ENCODE measurements at places on chromosomes 7 and 10.

DNA sequence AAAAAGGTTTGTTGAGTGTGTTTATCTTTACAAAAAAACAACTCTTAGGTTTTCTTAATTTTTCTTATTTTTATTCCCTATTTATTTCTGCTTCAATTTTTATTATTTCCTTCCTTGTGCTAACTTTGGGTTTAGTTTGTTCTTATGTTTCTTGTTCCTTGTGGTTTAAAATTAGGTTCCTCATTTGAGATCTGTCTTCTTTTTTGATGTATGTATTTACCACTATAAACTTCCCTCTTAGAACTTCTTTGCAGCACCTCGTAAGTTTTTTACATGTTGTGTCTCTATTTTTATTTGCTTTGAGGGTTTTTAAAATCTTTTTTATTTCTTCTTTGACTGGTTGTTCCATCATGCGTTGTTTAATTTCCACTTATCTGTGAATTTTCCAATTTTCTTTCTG lies 1217.1 kb upstream of the CELF2 start:
- no peak for DNase-seq

DNA sequence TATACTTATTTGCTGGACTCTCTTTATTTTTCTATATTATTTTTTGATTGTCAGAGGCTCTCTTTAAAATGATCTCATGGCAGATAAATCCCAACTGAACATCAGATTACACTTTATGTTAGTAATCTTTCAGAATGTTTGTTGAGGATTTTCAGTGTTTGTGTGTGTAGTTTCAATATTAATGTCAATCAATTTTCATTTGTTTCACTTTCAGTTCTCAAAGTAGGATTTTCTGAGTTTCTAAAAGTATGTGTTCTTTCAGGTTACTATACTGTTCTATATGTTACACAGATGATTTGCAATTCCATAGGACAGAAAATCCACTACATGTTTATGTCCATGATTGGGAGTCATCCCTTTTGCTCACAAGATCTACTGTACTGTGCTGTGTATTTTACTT lies 311.9 kb upstream of the POT1 start:
- DNase-seq: no peak

DNA sequence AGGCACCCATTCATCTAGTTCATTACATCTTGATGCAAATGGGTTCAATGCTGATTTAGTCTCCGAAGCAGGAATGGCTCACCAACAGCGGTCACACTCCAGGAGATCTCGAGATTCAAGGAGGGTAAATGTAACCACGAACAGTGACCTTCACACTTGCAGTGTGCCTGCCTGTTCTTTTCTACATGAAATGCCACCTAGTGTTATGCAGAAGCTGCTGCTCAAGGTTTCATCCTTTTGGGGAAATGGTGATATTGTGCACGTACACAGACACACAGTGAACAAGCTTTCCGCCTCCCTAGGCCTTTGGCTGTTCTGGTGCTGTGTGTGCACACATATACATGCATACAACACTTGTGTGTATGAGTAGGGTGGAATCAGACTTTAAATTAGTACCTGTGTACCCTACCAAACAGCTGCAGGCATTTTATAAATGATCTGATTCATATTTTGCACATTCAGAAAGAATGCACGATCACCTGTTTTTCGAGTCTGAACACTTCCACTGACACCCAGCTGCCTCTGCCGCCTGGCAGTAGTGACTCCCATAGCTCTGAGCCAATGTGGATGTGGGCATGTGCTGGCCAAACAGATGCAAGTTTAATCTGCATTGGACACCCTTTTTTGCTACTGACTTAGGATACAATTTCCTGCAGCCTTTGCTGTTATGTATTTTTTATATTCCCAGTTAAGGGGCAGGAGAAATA lies 100.5 kb downstream of the TACC2 start:
- DNase-seq: no peak

- no peak for DNase-seq
These were observed 57.5 kb downstream of the CAMK1D start for GRCh38 chr10:12406764-12407400.

GRCh38 chr7:64515330-64515729 lies 47.5 kb downstream of the ZNF680 start:
- DNase-seq: no peak

DNA sequence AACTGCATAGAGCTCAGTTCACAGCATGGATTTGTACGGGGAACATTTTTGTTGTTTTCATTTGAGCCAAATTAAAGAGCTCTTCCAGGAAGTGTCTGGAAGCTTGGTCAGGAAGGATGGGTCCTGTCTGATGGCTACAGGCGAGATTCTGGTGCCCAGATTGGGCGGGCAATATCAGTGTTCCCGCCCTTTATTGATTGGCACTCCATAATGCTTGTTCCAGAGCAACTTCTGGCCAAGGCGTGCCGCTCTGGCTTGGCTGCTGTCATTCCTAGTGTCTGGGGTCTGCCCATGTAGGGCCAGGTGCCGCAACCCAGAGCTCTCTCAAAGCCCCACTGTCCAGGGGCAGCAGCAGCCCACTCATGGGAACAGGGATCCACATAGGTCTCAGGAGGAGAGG lies 45.9 kb downstream of the RAMP3 start:
- DNase-seq: no peak

DNA sequence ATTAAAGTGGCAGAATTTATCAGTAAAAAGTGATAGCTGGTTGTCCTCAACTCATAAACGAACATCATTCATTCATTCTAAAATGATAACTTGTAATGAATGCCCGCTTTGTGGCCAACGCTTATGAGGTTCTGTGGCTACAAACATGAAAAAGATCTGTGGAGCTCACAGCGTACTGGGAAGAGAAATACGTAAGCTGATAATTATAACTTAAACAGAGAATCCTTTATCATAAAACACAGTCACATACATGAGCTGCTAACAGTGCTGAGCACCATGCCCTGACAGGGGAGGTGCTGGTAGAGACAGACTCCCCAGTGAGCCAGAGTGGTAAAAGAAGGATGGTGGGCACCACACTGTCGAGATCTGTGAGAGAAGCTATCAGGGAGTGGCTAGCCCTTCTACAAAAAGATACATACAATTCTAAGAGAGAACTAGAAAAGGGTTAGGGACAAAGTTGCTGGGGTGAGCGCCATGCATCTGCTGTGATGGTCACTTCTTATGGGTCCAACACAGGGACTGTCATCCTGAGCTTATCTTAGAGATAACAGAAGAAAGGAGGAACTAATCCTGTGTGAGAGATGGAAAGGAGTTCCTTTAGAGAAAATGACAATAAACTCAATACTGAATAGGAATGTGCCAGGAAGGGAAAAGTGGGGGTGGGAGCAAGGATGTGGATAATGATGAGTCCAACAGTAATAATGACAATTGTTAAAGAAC lies 106.7 kb downstream of the USP6NL start:
- DNase-seq: no peak

Measured in globus pallidus (tissue), 1 donor.